ENCODE measurements at places on chromosomes 6 and 20.

DNA sequence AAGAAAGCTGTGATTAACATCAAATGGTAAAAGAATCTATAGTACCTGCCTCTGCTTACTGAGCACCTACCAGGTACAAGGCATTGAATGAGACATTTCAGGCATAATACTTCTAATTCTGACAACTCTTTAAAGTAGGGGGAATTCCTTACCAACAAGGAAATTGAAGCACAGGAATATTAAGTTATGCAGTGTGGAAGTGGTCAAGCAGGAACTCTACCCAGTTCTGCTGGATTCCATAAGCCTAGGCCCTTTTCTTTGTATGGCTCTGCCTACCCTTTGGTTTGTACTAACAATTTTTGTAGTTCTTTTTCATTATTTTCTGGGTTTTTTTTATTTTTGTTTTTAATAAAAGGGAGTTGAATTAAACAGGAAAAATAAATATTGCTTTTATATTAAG lies 114.5 kb downstream of the MAP3K5 start:
- no peak for DNase-seq

DNA sequence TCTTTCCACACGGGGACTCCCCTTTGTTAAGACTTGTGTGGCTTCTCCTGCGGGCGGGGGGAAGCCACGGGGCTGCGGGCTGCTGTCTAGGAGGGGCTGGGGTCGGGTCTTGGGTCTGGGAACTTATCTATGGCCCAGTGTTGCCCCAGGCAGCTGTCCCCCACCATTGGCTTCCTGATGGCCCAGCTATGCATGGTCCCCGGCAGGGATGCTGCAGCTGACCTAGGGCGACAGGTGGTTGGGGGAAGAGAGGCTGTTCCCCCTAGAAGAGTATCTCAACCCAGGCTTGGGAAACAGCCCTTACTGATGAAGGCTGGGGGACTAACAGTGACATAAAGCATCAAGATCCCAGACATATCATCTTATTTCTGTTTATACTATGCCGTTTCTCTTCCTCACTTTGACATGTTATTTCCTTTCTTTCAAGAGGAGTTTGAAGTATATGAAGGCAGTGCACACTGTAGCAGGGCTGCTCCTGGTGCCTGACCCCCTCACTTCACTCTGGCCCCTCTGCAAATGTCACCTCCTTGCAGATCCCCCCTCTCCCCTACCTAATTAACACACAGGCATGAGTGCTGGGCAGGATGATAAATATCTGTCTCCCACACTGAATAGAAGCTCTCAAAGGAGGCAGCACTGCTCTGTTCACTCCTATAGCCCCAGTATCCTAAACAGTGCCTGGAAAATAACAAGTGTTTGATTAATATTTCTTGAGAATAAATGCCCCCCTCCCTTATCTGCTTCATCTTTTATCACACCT lies 87.0 kb downstream of the HIVEP2 start:
- DNase-seq: no peak

DNA sequence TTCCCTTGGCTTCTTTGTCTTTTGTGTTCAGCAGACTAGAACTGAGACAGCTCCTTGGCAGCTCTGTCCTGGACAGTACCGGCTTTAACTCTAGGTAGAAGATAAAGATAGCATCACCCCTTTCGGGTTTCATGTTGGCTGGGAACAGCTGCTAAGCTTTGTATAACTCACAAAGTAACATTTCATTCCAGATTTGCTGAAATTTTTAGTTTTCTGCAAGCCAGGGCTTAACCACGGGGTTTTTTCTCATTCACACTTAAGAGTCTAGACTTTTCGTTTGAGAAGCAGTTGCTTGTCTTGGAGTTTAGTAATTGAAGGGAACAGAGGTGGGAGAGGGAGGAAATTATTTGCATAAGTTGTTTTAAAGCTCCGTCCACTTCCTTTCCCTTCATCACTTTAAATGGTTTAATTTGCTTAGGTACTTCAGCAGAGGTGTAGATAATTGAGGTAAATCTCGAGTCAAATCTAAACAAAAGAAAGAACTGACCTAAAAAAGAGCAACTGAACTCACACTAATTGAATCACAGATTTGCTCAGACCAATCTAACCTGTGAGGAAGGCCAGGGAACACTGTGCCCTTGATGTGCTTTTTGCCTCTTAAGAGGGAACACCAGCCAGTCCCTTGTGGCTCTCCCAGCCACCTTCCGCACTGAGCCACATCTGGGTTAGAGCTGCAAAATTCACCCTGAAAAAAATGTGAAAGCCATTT lies 48.3 kb downstream of the RREB1 start:
- peak; percentile 10 for DNase-seq

DNA sequence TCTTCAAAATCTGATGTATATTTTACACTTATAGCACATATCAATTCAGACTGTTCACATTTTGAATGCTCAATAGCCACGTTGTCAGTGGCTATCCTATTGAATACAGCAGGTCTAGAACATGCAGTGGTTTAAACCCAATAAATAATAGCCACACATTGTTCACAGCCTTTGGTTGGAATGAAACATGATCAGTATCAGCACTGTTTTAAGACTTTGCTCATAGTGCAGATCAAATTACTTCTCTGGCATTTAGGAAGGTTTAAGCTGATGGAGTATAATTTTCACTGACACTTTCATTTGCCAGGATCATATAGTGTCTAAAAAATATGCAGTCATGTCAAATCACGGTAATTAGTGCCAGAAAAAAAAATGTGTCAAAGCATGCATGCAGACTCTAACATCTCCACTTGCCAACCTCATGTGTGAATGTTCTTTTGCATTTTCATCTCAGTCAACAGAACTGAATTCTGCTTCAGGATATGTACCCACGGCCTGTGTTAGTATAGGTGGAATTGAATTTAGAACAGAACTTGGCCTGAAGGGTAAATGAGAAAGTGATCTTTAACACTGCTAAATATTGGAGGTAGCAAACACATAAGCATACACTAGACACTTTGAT lies 184.1 kb downstream of the SLC24A3 start:
- DNase-seq: no peak

DNA sequence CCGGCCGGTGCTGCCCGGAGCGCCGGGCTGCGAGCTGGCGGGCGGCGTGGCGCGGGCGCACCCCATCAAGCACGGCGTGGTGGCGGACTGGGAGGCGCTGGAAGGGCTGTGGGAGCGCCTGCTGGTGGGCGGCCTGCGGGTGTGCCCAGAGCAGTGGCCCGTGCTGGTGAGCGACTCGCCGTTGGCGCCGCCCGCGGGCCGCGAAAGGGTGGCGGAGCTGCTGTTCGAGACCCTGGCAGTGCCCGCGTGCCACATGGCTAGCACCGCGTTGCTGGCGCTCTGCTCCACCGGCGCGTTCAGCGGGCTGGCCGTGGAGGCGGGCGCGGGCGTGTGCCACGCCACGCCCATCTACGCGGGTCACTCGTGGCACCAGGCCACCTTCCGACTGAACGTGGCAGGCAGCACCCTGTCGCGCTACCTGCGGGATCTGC lies 517 bp downstream of the ACTL10 start:
- DNase-seq: peak; percentile 85

- no peak for DNase-seq
These were observed 175.1 kb upstream of the PMEPA1 start for GRCh38 chr20:57884956-57885355.

GRCh38 chr6:11878735-11879134 lies 100.1 kb upstream of the ADTRP start:
- no peak for DNase-seq

GRCh38 chr6:2872423-2873358 lies 30.4 kb downstream of the SERPINB9 start:
- DNase-seq: no peak

DNA sequence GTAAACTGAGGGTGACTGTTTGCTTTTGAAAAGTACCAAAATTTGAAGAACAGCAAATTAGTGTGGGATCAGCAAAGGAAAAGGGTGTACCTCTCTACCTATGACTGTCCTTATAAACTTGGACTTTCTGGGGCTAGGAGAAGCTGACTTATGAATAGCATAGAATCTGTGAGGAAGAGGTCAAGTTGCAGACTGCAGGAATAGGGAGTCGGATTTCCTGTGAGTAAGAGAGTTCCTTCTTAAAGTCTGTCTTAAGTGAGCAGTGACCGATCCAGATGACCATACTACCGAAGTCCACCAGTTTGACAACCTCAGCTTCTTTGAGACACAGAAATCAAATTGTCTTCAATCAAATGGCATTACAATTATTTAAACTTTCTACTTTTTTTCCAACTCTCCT lies 708.7 kb downstream of the UTRN start:
- DNase-seq: no peak

- peak; percentile 66 for DNase-seq
These were observed 25.2 kb downstream of the TRAM2 start for GRCh38 chr6:52551483-52552277.

DNA sequence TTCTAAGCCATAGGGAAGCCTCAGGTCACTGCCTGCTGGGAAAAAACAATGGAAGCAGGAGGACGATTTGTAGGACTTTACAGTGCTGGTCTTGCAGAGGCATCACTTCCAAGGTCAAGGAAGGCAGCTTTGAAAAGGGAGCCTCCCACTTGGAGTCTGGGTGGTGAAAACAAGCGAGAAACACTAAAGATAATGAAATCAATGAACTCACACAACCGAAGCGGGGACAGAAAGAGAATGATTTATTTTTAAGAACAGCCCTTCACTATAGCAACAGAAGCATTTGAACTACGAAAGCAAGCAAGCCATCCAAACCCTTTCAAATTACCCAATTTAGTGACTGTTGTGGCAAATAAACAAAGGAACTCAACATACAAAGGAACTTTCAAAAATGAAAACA lies 227.5 kb downstream of the THBS2 start:
- no peak for DNase-seq

- peak; percentile 87 for DNase-seq
These were observed at the start of gene PI3 for GRCh38 chr20:45174434-45175364. Gene PI3 (plus strand): TSS chr20:45174902. CDS start chr20:45174923, 21 bp downstream.

GRCh38 chr6:165799391-165800153 lies 136.5 kb upstream of the PDE10A start:
- no peak for DNase-seq

DNA sequence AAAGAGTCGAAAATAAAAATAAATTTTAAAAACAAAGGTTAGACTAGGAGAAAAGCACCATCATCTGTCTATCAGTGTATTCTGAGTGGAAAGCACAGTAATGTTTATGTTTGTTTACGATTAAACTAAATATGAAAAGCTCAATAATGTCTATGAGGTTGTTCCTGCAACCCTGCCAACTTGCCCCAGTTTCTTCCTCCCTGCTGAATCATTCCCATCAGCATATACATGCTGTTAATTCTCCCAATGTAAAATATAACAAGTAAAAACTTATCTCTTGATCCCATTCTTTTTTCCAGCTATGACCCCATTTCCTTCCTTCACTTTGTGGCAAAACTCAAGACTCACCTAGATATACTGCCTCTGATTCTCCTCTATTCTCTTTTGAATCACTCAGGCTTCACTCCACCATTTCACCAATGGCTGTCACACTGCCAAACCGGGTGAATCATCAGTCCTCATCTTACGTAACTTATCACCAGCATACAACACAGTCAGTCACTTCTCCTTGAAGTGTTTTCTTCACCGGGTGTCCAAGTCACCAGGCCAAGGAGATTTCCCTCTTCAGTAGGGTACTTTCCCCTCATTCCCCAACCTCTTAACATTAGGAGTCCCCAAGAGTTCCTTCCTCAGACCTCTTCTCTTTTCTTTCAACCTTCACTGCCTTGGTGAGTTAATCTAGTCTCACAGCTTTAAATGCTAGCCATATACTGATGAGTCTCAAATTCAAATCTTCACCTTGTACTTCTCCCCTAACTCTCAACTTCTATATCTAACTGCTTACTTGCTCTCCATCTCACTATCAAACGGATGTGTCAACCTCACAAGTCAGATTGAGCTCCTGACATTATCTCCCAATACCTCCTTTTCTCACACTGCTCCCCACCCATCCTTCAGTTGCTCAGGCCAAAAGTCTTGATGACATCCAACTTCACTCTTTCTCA lies 6.2 kb downstream of the TMEM242 start:
- no peak for DNase-seq

- DNase-seq: peak; percentile 66
These were observed 14.4 kb upstream of the ZNF217 start for GRCh38 chr20:53608071-53608455.

- DNase-seq: no peak
These were observed 14.6 kb upstream of the ZMYND8 start for GRCh38 chr20:47370850-47371782.

GRCh38 chr6:148883270-148883669 lies 136.4 kb downstream of the UST start:
- DNase-seq: no peak

DNA sequence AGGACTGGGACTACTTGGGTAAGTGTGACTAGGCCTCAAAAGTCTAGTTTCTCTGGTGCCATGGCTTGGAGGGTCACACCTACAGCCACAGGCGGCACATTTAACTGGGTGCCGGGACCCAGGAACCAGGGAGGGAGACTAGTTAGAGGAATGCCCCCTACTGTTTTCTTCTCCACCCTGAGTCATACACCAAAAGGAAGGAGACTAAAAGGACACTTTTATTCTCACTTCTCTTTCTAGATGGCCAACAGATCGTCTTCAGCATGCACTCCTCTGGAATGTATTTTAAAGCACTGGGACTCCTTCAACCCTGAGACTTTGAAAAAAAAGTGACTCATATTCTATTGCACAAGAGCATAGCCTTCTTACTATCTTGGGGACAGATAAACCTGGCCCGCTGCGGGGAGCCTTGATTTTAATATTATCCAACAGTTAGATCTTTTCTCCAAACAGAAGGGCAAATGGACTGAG lies 33.4 kb downstream of the PLN start:
- no peak for DNase-seq

DNA sequence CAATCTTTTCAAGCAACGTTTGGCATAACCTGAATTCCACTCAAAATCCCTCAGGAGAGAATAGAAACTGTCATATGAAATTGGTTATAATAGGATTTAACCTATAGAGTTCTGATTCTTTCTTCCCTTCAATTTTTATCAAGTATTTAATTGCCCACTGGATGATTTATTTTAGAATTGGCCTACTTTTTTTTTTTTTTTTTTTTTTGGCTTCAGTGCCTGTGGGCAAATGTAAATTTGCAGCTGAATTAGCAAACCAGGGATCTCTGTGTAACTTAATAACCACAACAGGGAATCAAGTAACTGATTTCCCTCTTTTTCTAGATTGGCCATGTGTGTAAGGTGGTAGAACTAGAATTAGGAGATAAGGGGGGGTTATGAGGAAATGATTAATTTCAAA lies 157.0 kb downstream of the SOX4 start:
- DNase-seq: no peak

DNA sequence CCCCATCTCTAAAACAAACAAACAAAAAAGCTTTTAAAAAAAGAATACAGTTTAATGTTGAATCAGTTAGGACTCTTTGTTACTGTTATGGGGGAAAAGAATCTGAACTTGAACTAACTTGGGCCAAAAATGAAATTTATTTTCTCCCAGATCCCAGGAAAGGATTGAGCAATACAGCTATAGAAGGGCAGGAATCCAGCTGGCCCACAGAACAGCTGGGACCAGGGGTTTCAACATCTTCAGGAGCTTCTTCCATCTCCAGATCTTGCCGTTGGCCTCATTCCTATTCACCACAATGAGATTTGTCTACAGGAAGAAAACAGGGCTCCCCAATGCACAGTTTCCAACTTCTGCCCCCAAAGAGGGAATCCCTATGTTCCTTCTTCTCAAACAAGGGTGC lies 43.2 kb upstream of the AKAP12 start:
- no peak for DNase-seq

Measured in mucosa of descending colon (tissue), 3 donors.